ENCODE measurements at places on chromosomes 7 and 10.

GRCh38 chr10:101482568-101482967 lies 105.5 kb downstream of the POLL start:
- no peak for DNase-seq

GRCh38 chr10:100715445-100716385 lies 29.7 kb upstream of the PAX2 start:
- no peak for DNase-seq

DNA sequence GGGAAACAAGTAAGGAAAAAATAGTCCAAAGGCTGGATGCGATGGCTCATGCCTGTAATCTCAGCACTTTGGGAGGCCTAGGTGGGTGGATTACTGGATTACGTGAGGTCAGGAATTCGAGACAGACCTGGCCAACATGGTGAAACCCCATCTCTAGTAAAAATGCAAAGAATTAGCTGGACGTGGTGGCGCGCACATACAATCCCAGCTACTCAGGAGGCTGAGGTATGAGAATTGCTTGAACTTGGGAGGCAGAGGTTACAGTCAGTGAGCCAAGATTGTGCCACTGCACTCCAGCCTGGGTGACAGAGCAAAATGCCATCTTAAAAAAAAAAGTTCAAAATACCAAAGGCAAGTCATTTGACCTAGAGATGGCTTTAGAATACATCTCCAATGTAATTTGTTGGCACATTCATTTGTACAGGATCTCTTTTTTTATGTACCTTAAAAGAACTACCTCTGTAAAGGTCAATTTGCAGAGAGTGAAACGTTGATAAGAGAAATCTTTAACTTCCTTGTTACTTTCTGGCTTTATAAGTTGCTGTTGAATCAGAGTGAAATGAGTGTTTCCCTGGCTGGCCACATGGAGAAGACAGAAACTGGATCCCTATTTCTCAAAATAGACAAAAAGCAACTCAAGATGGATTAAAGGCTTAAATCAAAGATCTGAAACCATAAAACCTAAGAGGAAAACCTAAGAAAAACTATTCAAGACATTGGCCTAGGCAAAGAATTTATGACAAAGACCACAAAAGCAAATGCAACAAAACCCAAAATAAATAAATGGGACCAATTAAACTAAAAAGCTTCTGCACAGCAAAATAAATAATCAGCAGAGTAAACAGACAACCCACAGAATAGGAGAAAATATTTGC lies 260.7 kb downstream of the KLF6 start:
- no peak for DNase-seq

DNA sequence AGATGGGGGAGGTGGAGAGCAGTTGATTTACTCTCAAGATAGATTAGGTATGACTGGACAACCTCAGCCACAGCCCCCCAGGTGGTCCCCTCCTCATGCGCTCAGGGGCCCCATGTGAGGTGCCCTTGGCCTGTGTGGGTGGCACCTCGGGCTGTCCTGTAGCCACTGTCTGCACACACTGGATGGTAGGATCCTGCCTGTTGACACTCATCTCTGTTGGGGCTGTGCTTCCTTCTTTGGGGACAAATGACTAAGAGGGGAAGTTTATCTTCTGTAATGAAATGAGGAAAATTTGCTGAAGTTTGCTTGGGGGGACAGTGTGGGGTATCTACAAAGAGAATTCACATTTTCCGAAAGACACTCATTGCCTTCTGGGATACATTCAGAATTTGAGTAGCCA lies 53.6 kb upstream of the ANTXRL start:
- no peak for DNase-seq

- DNase-seq = no peak
Measured at GRCh38 chr7:18421297-18422002, 74.1 kb upstream of the HDAC9 start.

GRCh38 chr7:145263886-145264285 lies 428.0 kb upstream of the TPK1 start:
- DNase-seq = no peak

GRCh38 chr10:122854648-122855047 lies 9.0 kb upstream of the CUZD1 start:
- no peak for DNase-seq

- no peak for DNase-seq
Measured at GRCh38 chr7:31082447-31082846, 30.3 kb downstream of the ADCYAP1R1 start.

DNA sequence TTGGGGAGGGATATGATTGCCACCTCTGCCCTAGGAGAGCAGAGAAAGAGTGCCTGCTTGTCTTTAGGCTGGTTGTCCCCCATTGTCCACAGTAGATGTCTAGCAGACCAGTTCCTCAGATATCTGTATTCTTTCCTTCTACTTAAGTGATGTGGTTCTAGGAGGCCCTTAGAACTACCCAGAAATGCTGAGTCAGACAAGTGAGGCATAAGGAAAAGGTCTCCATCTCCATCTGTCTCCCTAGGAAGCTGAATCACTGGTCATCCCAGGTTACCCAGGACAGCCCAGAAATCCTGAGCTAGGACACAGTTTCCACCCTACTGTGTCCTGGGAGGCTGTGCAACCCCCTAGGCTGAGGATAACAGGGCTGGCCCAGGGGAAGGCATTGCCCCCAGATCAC lies 93.4 kb upstream of the INHBA start:
- no peak for DNase-seq

- DNase-seq = no peak
Measured at GRCh38 chr10:90589825-90590224, 268.0 kb downstream of the HTR7 start.

- DNase-seq = no peak
Measured at GRCh38 chr7:98990356-98990755, 112.0 kb downstream of the TRRAP start.

DNA sequence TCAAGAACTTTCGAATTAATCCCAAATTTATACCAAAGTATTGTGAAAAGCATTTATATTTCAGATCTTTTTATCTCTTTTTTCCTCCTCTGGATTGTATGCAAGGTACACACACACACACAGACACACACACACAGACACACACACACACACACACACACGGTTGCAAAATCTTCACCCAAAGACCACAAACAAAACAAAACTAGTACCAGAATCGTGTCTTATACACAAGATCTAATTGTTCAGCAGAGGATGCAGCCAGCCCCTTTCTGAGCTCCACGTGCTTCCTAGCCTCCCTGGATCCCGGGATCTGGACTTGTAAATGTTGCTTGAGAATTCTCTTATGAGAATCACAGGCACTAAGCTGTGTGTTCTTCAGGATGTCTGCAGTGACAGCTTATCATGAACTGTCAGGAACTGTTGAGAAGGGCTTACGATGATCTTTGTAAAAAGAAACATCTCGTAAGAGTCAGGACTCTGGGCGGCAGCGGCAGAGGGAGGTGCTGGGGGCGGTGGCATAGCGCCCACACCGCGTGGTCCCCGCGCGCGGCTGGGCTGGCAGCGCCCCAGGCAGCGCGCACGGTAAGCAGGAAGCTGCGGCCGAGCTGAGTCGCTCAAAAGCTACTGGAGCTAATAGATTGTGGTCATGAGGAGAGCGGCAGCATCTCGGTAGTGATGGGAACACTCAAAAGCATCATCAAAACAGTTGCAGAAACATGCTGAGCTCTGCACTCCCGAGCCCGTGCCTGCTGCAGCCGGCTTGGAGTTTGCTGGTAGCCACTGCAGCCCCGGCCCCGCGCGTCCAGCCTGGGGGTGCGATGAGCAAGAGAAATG lies 277.6 kb downstream of the GATA3 start:
- peak; percentile 96 for DNase-seq

GRCh38 chr10:90227786-90228185 lies 526.4 kb downstream of the KIF20B start:
- no peak for DNase-seq

- DNase-seq = no peak
Measured at GRCh38 chr7:120725376-120726039, 132.4 kb downstream of the TSPAN12 start.

DNA sequence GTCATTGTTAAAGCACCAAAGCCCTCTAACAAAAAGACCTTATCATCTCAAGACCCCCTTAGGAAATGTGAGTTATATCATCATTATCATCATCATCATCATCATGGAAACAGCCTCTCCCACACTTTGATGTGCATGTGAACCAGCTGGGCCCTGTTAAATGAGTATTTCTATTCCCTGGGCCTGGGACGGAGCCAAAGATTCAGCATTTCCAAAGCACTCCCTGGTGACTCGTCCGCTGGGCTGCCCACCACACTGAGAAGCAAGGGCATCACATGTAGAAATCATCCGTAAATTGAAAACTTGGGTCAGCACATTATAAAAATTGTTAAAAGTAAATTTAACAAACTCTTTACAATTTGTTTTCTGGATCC lies 88.6 kb downstream of the PTPRN2 start:
- no peak for DNase-seq

GRCh38 chr7:90472805-90473540 lies 3.5 kb downstream of the PTTG1IP2 start:
- DNase-seq = no peak

GRCh38 chr7:107150375-107151073 lies 18.3 kb upstream of the HBP1 start:
- peak; percentile 60 for DNase-seq

DNA sequence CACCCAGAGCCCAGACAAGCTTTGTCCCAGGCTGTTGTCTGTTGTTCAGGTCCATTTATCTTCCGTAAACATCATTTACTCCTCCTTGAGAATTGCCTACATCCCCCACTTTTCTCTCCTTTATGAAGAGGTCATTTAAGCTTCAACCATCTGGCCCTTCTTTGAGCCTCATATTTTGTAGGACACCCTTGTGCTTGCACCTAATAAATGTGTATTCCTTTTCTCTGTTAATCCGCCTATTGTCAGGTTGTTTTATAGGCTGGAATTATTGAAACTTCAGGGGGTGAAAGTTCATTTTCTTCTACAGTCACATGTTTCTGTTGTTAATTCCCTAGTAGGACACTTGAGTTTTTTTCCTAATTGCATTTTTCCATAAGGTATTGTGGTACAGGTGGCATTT lies 19.6 kb upstream of the CTTNBP2 start:
- DNase-seq = no peak

DNA sequence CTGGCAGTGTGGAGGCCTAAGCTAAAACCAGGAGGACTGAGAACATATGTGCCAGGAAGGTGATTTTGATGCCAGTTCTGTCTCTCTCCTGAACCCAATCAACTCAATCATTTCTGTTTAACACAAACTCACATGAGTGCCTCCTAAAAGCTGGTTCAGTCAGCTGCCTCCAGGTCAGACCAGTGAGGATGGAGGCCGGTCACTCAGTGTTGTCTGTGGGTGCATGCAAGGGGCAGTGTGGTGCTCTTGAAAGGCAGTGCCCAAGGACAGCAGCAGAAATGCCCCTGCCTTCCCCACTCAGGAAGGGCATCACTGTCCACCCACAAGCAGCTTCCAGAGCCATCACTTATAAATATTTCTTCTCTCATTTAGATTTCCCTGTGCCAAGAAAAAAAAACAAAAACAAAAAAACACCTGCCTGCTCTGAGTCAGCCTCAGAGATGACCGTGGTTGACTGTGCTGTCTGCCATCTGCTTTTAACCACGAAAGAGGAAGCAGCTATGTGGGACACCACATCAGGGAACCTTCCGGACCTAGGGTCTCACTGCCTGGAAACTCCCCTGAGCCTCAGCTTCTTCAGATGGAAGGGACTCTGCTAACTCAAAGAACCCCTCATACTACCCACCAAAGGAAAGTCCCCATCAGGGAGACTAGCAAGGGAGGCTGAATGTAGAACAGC lies 39.1 kb downstream of the VOPP1 start:
- DNase-seq = peak; percentile 84

DNA sequence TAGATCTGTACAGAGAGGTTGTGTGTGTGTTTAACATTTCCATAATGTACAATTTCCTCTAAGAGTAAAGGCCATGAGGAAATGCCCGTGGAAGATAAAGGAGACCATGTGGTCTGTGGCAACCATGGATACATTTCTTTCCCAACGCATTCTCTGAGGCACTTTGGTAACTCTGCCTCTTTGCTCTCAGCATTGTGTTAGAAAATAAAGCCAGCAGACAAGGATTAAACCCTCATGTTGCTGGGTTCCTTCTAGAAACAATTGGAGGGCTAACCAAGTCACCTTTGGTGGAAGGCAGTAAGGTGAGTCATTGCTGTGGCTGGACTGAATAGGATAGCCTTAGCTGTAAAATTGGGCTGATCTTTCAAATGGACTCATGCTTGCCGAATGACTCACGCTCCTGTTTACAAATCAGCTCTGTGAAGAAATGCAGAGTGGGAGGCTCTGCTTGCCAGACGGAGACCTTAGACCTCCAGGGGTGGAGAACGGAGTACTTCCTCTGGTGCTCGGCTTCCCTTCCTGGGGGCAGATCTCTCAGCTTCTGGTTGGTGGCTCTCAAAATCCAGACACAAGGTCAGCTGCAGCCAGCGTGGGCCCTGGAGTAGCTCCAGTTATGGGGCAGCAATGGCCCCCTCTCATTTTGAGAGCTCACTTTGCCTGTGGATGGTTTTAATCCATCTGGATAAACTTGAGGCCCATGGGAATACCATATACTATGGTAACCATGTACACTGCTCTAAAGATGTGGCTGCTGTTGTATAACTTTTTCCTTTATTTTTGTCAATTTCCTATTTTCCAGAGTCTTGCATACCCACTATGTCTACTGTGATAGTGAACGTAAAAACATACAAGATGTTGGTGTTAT lies 137.3 kb downstream of the TCF7L2 start:
- no peak for DNase-seq

GRCh38 chr10:45427262-45427969 lies 53.4 kb downstream of the ALOX5 start:
- no peak for DNase-seq

GRCh38 chr7:106111655-106112117 lies 426 bp downstream of the SYPL1 start:
- peak; percentile 44 for DNase-seq

DNA sequence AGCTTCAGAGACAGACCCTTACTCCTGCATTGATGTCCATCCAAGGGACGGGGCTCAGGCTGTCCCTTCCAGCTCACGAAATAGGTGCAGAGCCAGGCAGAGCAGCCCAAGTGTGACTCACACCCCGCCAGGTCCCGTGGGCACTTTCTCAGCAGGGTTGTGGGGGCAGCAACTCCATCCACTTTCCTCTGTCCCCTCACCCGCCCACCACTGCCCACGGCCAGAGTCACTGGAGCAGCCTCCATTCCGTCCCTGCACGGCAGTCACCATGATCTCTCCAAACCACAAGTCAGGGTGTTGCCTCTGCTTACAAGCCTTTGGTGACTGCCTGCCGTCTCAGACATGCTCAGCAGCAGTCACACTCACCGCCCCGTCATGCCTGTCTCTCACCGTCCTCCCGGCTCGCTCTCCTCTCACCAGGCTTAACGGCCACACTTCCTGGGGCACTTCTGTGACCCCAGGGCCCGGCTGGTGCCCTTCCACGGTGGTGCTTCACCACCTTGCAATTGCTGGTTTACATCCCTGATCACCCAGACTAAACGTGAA lies 39.3 kb downstream of the CALML3 start:
- peak; percentile 62 for DNase-seq

- no peak for DNase-seq
Measured at GRCh38 chr7:45593877-45594276, 19.7 kb downstream of the ADCY1 start.

- no peak for DNase-seq
Measured at GRCh38 chr10:36504758-36505157, 620.6 kb upstream of the ANKRD30A start.

Data from central memory CD4-positive, alpha-beta T cell (primary cell).